ENCODE measurements at places on chromosomes 6 and 20.

DNA sequence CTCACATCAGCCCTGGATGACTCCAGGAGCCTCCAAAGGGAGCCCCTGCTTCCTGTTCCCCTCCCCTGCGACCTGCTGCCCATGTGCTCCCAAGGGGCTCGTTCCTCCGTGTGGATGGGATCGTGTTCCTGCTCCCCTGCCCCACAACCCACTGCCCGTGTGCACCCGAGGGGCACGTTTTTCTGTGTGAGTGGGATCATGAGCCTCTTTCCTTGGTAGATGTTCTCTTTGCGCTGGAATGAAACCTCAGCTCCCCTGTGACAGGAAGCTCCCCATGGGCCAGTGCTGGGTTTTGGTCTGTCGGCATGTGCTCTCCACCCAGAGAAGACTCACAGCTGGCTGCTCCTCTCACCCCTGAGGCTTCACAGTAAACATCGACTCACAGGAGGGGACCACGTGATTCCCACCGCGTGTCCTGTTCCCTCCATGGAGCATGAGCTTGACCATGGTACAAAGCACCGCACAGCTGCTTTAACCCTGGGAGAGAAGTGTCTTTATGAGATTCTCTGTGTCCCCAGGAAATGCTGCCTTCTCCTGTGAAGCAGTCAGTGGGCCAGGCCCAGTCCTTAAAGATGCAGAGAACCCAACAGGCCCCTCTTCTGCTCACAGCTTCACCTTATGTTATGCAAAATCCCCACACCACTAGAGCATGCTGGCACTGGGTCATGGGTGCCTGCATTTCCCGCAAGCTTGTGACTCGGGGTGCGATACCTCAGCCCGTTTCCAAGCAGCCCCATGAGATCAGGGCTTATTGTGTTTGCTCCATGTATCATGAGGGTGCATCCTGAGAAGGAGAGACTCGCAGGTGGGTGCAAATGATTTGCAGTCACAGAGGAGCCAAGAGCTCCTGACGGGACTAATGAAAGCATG lies 215.1 kb downstream of the ERMARD start:
- DNase-seq = no peak

GRCh38 chr6:36765594-36766398 lies 68.2 kb downstream of the RAB44 start:
- peak; percentile 84 for DNase-seq

DNA sequence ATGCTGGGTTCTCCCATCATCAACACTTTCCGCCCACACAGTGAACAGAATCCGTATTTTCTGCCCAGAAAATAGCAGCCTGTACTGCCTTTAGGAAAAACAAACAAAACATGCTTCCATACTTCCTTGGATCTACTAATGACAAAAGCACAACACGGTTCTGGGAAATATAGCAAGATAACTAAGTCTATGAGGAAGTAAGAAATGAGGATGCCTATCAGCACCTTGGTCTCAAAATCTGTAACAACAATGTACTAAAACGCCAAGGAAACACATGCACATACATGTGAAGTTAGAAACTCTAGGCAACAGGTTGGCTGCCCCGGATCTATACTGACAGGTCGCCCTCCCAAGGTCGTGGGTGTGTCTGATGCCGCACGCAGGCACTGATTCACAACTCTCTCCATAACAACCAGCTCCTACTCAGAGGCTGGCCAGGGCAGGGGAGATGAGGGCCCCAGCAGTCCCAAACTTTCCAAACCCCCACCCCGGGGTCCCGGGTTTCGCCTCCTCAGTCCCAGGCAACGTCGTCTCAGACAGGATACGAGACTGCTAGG lies 710 bp downstream of the BTBD9 start:
- peak; percentile 72 for DNase-seq

DNA sequence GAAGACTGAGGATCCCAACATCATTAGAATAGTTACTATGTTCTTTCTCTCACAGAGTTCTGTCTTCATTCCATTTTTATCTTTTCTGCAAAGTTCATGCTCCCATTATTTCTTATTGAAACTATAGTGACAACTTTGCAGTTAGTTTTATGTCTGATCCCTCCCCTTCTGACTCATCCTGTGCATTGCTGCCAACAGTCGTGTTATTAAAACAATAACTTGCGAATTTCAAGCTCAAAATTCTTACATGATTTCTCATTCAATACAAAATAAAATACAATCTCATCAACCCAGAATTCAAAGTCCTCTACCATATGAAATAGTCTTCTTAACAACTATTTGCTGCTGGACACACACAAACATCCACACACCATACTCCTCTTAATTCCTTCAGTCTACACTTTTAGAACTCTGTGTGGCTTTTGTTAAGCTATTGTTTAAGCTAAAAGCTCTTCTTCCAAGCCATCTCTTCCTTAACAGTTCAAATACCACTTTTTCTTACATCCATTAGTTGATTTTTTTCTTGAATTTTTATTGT lies 261.4 kb upstream of the IRAK1BP1 start:
- no peak for DNase-seq

GRCh38 chr6:151240791-151241642 lies 1.2 kb downstream of the AKAP12 start:
- no peak for DNase-seq

- DNase-seq = no peak
Measured at GRCh38 chr20:19764207-19764606, 6.1 kb downstream of the RIN2 start.

DNA sequence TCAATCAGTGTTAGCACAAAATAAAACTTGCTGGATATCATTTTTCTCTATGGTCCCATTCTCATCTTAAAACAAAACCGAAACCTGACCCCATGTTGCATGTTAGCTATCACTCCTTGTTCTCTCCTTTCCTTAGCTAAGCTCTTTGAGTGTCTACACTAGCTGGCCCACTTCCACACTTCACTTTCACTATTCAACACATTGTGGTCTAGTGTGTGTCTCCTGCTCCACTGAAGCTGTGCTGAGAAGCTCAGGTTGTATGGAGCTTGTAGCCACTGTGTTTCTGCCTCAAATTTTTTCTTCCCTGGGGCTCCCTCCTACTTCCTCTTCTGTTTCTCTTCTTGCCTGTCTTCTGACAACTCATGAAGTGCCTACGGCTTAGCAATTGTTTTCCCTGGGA lies 223.0 kb downstream of the NKAIN2 start:
- DNase-seq = no peak

DNA sequence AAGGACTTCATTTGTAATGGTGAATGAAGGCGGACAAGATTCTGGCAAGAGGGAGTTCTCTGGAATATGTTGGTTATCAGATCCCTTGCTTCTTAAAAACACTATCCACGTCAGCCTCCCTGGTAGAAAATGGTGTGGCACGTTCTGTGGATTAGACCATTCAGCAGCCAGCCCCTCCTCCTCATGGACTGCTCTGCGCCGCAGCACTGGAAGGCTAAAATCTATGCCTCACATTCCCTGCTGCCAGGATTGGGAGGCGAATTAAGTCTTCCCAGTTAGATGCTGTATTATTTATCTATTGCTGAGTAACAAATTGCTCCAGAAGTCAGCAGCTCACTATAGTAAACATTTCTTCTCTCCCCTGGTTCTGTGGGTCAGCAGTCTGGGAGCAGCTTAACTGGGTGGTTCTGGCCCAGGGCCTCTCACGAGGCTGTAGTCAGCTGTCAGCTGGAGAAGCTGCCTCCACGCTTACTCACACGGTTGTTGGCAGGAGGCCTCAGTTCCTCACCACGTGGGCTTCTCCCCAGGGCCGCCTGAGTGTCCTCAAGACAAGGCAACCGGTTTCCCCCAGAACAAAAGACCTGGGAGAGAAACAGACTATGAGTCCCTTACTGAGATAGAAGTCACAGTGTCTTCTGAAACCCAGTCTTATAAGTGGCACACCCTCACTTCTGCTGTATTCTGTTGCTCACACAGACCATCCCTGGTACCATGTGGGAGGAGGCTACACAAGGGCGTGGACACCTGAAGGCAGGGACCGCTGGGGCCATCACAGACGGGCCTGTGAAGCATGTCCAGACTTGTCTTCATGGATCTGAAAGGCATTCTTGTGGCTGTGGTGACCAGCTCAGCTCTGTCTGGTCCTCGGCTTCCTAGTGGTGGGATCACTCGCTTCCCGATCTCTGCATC lies 101.0 kb downstream of the NRN1 start:
- DNase-seq = no peak

DNA sequence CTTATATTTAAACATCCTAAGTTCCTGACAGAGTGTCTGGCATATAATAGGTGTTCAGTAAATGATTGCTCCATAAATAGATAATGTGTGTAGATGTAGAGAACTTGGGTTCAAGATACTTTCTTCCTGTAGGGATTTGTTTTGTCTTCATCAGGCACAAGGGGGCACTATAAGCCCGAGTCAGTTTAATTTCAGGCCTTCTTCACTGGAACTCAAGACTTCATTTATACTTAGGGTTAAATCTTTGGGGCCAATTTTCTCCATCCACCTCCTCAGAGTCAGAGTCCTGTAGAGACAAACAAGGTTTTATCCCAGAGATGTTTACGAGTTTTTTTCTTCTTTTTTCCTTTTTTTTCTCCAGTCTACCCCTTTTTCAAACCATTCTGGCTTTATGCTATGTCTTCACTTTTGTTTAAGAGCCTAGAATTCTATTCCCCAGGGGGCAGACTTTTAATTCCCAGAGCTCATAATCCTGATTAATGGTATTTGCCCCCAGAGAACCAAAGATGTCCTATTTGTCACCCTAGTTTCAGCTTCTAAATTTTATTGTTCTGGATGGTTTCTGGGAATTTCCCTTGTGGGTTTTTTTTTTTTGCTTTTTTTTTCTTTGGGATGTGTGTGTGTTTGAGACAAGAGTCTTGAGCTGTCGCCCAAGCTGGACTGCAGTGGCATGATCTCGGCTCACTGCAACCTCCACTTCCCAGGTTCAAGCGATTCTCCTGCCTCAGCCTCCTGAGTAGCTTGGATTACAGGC lies 88.4 kb downstream of the HFE start:
- DNase-seq = peak; percentile 61

DNA sequence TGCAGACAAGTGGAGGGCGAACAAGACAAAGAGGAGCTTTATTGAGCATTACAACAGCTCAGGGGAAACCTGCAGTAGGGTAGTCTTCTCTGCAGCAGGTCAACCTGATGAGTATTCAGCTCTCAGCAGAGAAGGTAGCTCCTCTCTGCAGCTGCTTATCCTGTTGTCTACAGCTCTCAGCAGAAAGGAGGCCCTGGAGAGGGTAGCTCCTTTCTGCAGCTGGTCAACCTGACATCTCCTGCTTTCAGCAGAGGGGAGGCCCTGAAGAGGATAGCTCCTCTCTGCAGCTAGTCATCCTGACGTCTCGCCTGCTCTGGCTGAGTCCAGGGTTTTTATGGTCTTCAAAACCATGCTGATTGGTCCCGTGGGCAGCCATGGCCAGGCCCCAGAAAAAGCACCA lies 113.6 kb downstream of the CD24 start:
- DNase-seq = no peak

- peak; percentile 54 for DNase-seq
Measured at GRCh38 chr6:158040051-158040803, 58.6 kb downstream of the SYNJ2 start.

DNA sequence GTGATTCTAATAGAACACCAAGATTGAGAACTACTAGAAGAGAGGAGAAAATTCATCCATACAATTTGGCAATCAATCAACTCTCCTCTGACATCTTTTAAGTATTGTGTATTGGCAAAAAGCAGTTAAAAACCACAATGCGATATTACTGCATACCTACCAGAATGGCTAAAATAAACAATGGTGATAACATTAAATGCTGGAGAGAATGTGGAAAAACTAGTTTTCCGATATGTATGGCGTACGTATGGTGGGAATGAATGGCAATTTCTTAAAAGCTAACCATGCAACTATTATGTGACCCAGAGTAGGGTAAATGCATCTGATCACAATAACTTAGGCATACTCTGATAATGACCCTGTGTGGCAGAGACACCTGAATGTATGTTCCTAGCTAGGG lies 29.3 kb upstream of the LAMA4 start:
- no peak for DNase-seq

- DNase-seq = no peak
Measured at GRCh38 chr20:14838663-14839628, 501.5 kb upstream of the FLRT3 start.

DNA sequence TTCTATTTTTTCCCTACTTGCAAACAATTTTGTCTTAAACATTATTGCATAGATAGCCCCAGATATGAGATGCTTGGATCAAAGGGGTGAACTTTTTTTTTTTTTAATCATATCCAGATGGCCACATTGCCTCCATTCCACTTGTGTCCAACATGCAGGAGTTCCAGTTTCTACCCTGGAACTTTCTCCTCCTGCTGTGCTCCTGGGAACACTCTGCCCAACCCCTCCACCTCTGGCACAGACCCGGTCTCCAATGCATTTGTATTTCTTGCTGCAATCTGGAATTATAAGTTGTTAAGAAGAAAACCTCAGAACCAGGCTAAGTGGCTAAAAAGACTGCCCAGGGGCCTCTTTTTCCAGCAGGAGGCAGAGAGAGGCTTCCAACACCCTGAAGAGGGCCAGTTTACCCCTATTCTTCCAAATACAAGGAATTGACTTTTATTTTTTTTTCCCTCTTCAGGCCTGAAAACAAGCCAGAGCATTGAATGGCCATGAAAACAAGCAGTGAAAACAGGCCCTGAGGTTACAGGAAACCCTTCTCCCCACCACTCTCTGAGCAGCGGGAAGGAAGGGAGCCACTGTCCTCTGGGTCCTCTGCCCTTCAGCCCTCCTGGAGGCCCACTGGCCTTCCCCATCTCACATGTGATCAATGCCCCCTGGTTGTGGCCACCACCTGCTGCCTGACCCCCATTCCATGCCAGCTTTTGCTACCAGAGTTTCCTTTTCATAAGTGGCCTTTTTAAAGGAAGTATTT lies 44.3 kb downstream of the PDYN start:
- no peak for DNase-seq

- no peak for DNase-seq
Measured at GRCh38 chr6:127866766-127867165, 34.1 kb downstream of the THEMIS start.
